ENCODE measurements at places on chromosomes 1 and 21. TPM values are rescaled to one million over a fixed set of nuclear protein-coding genes. Genes with fewer than 3 reads are reported as not detected.

GRCh38 chr21:14487490-14488432 lies 58.4 kb downstream of the SAMSN1 start:
- no peak for DNase-seq

SAMSN1 gene
- total RNA-seq = not detected

TFF3 gene
- 257 TPM for total RNA-seq

DNA sequence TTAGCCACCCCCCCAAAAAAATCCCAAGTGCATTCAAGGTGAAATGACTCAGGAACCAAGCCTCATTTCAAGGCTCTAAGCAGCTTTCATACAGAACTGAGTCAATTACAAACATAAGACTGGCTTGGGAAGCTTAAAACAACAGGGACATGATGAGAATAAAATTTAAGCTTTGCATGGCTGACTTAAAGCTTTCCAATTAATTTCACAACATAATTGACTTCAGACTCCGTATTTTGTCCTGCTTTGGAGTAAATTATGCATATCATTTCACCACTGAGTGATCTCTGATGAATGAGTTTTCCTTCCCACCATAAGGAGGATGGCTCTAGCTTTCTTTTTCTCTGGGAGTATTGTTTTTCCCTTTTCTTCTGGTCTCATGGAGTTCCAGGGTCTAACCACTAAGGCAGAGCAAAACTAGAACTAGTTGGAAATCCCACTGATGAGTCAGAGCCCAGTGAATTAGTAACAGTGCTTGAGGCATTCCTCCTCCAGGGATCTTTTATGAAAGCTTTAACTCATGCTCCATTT lies 72.8 kb downstream of the XCL2 start:
- no peak for DNase-seq

GRCh38 chr21:16913010-16913409 lies 599.8 kb upstream of the CXADR start:
- no peak for DNase-seq

DNA sequence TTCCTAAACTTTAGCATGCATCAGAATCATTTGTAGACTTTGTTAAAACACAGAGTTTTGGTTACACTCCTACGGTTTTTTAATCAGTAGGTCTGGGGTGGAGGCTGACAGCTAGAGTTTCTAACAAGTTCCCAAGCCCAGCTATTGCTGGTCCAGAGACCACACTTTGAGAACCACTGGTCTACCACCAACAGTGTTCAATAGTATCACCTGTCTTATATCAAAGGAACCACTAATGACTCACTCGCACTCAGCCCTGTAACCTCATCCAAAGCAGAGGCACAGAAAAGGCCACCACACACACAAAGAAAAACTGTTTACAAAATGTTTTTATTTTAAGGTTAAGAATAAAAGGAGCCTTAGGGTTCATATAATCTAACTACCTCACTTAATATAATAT lies 68.7 kb downstream of the HIVEP3 start:
- no peak for DNase-seq

- DNase-seq = no peak
Observed at GRCh38 chr21:25870084-25870483, 135.3 kb downstream of the GABPA start.

GRCh38 chr1:2975466-2976179 lies 45.6 kb upstream of the ACTRT2 start:
- no peak for DNase-seq

DNA sequence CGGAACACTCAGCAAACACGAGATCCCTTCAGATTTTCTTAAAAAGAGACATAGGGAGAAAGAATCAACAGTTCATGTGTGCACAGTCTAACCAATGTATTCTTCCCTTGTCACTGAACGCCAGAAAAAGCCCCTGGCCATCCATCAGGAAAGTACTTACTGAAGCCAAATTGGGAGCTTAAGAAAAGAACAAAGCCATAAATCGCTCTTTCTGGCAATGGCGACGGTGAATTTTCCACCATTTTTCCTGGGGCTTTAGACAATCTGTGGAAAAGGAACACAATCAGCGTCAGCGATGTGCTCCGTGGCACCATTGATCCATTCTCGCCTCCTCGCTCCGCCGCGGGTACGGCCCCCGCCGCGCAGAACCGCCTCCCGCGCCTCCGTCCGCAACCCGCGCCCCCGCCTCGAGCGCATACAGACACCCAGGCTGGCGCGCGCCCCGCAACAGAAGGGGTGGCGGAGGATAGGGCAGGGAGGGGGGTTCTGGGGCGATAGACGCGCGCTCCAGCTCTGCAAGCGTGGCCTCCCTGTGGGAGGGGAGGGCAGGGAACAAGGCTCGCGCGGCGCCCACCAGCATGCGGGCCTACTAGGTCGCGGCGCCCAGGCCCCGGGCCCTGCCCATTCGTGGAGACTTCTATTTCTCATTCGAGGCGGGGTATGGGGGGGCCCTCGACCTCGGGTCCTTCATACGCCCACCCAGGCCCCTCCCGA lies 440 bp downstream of the PIGP start:
- peak; percentile 74 for DNase-seq

PLEKHM2 gene
- total RNA-seq = 77.2 TPM

TRIM46 gene
- total RNA-seq = 4.7 TPM

RIMKLA gene
- under 0.01 TPM for total RNA-seq

DNA sequence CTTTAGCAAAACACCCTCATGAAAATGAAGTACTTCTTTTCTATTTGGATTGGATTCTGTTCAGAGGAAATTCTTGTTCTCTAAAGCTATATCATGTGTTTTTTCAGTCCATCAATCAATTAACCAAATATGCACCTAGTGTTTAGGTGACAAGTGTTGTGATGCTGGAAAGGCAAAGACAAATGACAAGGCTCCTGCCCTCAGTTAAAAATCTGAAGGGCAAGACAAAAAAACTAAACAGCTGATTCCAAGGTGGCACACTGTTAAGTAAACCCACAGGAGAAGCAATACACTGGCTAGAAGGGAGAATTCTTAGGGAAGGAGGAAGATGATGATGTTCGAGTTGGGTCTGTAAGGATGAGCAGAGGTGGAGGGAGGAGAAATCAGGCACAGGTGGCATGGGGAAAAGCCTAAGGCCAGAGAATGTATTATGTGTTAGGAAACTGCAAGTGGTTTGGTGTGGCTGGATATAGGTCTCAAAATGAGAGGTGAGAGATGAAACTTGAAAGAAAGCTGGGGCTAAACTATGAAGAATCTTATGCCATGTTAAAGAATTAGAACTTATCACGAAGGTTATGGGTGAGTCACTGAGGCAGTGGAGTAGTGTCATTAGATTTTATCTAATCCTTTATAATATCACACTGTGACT lies 51.8 kb upstream of the GFI1 start:
- peak; percentile 12 for DNase-seq

DNA sequence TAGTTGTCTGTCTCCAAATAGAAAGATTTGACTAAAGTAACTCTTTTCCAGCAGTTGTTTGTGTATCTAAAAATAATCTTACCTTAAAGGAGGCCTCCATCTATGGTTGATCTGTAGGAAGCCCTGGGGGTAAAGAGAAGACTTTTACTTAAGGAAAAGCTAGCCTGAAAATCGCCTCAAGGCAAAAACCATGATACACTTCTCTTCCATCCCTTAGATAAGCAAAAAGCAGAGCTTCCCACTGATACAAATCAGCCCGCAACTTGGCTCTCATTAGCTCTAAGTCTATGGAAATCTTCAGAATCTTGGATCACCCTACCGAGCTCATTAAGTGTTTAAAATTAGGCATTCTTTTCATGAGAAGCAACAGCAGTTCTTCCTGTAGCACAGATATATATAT lies 576.9 kb upstream of the PTBP2 start:
- no peak for DNase-seq

DNA sequence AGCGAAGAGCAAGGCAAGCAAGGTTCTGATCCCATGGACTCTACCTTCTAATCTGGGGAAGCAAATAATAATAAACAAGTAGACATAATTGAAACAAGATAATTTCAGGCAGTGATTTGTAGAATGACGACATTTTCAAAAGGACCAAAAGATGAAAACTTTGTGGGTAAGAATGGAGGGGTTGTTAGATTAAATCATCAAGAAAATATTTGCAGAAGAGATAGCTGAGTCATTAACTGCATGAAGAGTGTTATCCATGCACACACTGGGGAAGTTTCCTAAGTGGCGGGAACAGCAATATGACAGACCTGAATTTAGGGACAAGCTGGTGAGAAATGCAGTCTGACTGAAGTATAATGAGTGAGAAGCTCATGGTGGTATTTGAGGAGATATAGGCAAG lies 583.1 kb upstream of the RGS18 start:
- DNase-seq = no peak

GRCh38 chr21:35697321-35697808 lies 363.0 kb downstream of the SETD4 start:
- DNase-seq = no peak

TRAF5 gene
- 13.5 TPM for total RNA-seq

CAMSAP2 gene
- total RNA-seq = 37.3 TPM

DNA sequence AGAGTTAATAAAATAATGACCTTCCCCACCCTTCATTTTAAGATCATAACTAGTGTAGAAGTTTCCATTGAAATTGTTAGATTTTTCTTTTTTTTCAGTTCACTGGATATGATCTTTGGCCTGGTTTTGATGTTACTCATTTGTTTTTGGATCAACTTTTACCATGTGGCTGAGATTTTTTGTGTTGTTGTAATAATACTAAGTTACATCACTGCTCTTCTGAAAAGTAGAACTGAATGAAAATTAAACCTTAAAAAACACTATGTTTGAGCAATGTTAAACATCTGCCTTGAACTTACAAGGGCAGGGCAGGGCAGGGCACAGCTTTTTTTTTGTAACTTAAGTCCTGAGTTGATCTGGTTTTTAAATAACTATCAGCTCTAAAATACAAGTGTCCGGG lies 204.8 kb upstream of the ADAMTS5 start:
- no peak for DNase-seq

TMEM69 gene
- 11.9 TPM for total RNA-seq

SH2D1B gene
- 0.05 TPM for total RNA-seq

- peak; percentile 66 for DNase-seq
Observed at GRCh38 chr1:15939181-15940109, 36.5 kb downstream of the ZBTB17 start.

C1orf115 gene
- 124 TPM for total RNA-seq

- no peak for DNase-seq
Observed at GRCh38 chr1:223207293-223208066, 64.4 kb upstream of the TLR5 start.

GRCh38 chr1:52904927-52905698 lies 16.4 kb downstream of the ECHDC2 start:
- DNase-seq = peak; percentile 49

GRCh38 chr1:210698661-210699060 lies 370.0 kb downstream of the HHAT start:
- no peak for DNase-seq

DNA sequence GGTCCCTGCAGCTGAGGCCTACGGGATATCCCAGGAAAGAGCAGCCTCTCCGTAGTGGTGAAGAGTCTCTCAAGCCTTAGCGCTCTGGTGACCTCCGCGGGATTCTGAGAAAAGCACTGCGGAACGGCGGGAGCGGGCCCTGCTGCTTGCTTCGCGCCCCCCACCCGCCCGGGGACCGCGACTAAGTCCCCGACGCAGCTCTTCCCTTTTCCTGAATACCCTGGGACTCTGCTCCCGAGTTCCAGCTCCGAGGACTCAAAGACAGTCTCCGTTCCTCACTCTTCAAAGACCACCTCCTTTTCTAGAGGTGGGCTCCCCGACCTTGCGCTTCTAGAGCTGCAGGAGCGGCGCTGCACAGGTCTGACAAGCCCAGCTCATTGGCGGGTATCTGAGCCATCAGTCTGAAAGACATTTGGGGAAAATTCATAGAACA lies 3.6 kb upstream of the PRRX1 start:
- DNase-seq = no peak

DNA sequence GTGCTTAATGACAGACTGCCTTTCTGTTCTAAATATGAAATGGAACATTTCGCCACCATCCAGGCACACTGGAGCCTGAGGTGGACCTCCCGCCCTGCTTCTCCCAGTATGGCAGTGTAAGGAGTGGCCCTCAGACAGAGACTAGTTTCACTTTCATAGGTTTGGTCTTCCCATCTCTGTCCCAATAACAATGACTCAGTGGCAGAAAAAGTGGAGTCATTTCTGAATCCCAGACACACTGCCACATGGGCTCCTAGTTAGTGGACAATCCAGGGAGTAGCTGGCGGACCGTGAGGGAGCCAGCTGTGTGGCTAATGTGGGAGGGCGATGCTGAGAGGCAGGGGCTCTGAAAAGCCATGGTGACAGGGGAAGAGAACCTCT lies 95.6 kb upstream of the TSPAN2 start:
- no peak for DNase-seq

FCAMR gene
- not detected for total RNA-seq

GRCh38 chr1:147272042-147272441 lies 29.6 kb downstream of the CHD1L start:
- DNase-seq = no peak

S100A1 gene
- not detected for total RNA-seq

DNA sequence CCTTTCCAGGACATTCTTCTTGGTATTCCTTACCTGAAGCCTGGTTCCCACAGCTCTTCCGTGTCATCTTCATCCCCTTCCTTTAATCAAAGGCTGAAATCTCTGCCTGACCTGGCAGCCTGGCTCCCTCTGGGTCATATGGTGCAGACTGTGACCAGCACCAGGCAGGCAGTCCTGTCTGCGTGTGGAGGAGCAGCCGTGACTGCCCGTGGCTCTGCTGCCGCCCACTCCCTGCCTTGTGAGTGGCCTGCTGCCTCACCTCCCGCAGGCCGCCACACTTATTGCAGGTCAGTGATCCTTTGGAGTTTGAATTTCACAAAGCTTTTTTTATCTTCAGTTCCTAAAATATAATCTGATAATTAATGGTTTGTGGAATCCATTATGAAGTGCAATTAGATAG lies 36.2 kb upstream of the EPHA8 start:
- no peak for DNase-seq

KCNH1 gene
- total RNA-seq = under 0.01 TPM

- no peak for DNase-seq
Observed at GRCh38 chr21:41847066-41847804, 31.9 kb downstream of the PRDM15 start.

All from dermis blood vessel endothelial cell (primary cell).